ENCODE measurements at places on chromosomes 5 and 9.

DNA sequence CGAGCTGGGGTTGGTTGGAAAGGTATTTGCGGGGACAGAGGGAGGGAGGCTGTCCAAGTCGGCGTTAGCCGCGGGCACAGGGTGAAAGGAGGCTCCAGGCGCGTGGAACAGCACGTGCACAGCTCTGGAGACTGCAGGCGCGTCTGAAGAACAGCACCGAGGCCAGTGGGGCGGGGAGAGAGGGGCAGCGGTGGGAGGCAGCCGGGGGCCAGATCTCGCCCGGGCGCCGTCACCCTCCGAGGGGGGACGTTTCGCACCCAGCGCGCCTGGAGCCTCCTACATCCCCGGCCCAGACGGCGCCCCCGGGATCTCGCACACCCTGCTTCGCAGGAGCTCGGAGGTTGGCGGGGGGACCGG is 79.6 kb downstream of the NTNG2 start:
- DNase-seq, result no peak

DNA sequence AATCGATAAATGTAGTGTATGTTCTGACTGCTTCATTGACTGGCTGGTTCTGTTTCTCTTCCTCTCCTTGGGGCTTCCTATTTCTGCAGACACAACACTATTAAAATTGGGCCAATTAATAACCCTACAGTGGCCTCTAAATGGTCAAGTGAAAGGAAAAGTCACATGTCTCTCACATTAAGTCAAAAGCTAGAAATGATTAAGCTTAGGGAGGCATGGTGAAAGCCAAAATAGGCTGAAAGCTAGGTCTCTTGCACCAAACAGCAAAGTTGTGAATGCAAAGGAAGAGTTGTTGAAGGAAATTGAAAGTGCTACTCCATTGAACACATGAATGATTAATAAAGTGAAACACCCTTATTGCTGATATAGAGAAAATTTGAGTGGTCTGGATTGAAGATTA is 58.2 kb downstream of the CCNH start:
- no peak for DNase-seq

DNA sequence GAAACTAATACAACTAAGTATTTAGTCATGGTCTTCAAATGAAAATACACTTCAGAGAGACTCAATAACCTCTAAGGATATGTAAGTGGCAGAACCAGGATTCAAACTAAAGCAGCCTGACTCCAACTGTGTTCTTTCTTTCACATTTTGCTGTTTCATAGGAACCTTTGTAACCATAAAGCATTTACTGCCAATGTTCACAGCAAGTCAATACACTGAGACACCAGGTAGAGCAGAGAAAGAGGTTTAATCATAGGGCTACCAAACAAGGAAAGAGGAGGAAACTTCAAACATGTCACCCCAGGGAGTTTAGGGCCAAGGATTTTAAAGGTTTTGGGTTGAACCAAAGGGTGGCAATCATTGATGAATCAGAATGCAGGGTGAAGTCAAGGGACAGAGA is 263.1 kb upstream of the PTGER4 start:
- DNase-seq, result no peak

- no peak for DNase-seq
These were observed 285.1 kb downstream of the MAT2B start for GRCh38 chr5:163790497-163790896.

DNA sequence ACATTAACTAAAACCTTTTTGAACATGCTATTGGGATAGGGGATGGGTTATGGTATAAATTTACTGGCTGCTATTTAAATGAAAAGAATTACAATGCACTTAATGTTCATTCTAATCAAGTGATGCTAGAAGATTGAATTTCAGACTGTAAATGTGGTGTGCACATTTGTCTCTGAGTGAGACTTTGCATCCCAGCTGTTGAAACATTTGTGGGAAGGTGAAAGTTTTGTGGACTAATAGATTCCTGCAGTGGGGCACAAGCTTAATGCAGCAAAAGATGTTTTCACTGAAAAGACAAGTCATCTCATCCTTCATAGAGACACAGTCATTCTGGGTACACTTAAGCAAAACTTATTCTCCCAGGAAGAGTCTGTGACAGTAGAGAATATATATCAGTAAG is 323.6 kb downstream of the NFIB start:
- DNase-seq, result no peak

DNA sequence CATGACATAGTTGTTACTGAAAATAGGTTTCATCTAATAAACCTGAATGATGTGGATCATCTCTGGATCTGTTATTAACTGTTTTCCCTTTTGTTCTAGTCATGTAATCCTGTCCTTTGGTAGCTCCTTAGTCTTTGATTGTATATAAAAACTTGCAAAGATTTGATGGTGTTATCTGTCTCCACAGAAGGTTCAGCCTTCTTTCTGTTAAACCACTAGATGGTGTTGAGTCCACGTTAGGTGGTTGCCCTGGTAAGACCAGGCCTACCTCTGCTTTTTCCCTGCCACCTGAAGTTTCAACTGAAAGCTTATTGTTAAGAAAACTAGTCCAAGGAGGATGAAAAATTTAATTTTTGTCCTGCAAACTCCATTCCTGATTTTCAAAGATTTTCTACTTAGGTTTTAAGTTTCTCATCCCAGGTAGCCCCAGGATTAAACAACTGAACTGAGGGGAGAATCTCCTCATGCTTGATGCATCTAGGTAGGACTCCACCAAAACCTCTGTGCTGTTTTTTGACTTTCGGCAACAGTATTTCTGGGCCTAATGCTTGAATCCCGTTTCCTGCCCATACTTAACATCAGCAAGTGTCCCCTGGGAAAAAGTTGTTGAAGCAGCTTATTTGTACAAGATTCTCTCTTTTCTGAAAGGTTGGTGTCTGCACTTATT is 68.5 kb downstream of the RICTOR start:
- DNase-seq, result no peak

DNA sequence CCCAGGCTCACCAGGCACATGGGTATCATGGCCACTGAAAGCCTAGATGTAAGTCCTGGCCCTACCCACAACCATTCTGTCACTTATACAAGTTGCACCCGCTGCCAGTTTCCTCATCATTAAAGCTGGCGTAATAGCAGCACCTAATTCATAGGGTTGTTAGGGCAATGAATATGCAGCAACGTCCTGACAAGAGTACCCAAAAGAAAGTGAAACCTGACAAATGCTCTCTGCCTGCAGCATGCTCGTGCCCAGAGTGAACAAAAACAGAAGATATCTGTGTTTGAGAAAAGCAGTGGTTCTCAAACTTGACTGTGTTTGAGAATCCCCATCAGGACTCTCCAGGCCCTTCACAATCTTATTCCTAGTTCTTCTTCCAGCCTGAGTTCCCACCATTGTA is 632.4 kb downstream of the SEMA5A start:
- DNase-seq, result no peak

- DNase-seq, result no peak
These were observed 26.7 kb upstream of the CAMK4 start for GRCh38 chr5:111197523-111197922.

DNA sequence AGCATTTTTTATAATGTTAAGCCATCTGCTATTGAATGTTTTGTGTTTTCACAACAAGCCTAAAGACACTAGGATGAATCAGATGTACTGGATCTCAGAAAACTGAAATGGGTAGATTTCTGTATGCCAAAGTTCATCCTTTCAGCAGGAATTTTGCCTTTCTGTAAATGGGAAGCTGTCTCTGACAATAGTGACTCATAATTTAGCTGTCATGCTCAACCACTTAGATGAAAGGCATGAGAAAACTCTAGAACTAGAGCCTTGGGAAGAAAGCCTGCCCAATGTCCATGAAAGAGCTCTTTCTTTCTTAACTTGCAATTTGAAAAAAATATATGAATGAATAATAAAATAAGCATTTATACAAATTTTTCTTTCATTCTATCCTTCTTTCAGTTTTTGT is 616.0 kb upstream of the EDIL3 start:
- no peak for DNase-seq

DNA sequence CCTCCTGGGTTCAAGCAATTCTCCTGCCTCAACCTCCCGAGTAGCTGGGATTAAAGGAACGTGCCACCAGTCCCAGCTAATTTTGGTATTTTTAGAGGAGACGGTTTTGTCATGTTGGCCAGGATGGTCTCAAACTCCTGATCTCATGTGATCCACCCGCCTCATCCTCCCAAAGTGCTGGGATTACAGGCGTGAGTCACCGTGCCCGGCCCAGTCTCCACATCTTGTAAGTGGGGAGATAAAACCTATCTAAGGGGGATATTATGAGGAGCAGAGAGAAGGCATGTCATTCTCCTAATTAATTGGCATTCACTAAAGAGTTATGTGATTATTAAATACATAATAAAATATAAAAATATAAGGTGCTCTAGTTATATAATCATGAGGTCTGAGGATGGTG is 94.1 kb upstream of the BOD1 start:
- no peak for DNase-seq

DNA sequence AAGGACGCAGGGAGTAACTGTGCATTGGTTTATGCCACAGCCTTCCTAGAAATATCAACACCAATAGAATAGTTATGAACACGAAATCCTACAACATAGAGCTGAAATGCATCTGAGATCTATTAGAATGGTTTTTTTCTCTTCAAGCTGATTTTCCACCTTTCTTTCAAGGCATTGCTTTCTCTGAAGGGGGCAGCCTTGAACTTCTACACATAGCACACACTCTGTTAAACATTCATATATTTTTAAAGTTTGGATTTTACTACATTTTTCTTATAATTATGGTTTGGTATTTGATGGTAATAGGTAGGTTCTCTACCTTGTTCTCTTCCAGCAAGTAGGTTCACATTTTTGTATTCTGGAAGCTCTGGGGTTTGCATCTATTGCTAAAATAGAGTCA is 661.8 kb downstream of the SEMA5A start:
- DNase-seq, result no peak

GRCh38 chr5:151258201-151258611 is 5.2 kb downstream of the GM2A start:
- peak; percentile 97 for DNase-seq

DNA sequence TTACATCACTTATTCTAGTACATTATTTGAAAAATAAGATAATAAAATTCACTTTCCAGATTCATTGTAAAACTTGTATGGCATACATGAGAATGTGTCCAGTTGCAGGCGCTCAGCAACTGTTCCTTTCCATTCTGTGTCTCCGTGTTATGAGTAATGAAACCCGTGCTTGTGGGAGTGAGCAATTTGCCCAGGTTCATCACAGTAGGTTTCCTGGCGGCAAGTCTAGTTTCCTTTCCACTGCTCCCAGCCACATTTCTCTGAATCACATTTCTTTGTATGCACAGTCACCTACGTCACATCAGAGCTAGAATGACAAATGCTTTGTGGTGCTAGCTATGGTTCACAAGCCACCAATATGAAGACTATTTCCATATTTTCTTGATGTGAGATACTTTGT is 39.9 kb downstream of the MOCS2 start:
- no peak for DNase-seq

- peak; percentile 50 for DNase-seq
These were observed 55.6 kb upstream of the LMX1B start for GRCh38 chr9:126558051-126558665.

DNA sequence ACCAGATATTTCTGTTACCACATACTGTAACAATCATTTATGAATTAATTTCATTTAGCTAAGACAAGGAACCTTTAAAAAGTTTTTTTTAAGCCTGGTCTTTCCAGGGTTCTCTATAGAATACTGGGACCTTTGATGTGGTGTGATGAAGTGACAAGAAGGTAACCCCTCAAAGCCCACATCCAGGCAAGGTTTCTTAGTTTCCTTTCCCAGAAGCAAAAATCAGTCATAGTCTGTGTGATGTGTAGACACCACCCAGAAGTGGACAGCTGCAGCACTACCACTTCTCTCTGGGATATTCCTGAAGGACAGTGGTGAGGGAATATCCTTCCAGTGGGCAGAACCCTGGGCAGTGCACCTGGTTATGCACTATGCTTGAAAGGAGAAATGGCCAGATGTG is 115.6 kb downstream of the TTC39B start:
- no peak for DNase-seq

- DNase-seq, result no peak
These were observed 20.2 kb upstream of the MTAP start for GRCh38 chr9:21782205-21782604.

DNA sequence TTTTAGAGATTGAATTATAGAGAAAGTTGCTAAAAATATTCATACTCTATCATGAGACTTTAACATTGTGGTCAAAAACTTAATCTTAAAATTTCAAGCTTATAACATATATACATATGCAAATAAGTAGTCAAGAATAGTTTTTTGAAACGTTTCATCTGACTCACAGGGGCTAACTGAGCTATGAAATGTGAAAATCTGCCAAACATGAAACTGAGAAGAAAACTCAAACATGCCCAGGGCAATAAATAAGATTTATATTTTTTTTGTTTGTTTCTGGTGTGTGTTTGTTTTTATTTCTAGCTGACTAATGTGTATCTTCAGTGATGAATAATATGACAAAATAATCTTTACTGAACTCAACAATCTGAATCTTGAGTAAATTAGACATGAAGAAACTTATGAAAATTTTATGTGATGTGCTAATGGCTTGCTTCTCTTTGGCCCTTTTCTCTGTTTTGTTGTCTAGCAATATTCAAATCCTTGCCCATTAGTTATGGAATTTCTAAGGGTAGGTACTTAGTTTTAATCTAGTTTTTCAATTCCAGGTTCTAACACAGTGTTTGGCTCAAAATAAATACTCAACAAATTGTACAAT is 99.9 kb downstream of the FAM174A start:
- no peak for DNase-seq

- no peak for DNase-seq
These were observed 2.9 kb upstream of the CSF2 start for GRCh38 chr5:132070460-132071337.

- no peak for DNase-seq
These were observed 63.5 kb upstream of the CCL21 start for GRCh38 chr9:34773306-34773910.

- peak; percentile 60 for DNase-seq
These were observed 25.9 kb upstream of the TESK1 start for GRCh38 chr9:35579130-35579529.

GRCh38 chr9:126438741-126439401 is 112.2 kb downstream of the MVB12B start:
- DNase-seq, result no peak

DNA sequence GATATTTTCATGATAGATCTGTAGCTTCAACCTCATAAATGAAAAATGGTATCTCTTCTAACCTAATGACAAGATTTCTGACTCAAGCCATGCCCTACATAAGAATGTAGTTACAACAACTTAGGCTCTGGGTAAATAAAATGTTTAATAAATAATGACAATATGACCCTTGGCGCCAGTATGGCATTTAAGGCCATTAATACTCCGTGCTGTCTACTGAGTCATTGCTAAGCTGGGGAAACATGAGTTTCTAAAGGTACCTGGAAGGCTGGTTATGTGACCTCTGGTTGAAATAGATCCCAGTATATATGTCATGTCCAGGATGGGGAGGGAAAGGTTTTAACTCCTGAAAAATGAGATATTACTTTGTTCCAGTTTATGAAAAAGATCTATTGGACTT is 58.0 kb upstream of the CEMIP2 start:
- no peak for DNase-seq
